ENCODE measurements at places on chromosomes 1 and 21.

DNA sequence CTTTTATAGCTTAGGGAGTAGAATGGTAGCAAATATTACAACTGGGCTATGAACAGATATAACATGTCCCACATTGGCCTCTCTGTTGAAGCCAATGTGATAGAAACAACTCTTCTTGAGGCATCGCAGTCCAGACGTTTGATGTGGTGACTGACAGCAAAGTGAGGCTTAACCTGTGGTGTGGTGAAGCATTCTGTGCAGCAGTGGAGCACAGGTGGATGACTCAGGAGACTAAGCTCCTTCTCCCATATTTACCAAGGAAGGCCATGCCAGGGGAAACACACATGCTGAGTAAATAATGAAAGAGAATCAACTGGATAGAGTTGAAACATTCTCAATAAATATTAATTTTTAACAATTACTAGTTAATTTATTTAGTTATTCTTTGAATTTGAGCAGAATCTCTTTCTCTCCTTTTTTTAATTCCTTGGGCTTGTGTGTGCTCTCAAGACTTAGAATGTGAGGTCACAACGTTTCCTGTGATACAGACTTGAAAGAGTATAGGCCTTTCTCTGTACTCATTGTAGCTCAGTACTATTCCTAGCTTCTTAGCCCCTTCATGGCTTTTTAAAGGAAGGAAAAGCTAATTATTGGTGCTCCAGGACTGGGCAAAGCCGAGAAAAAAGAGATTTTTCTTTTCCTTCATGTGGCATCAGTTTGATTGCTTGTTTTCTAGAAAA is 17.6 kb downstream of the CRB1 start:
- DNase-seq = no peak

DNA sequence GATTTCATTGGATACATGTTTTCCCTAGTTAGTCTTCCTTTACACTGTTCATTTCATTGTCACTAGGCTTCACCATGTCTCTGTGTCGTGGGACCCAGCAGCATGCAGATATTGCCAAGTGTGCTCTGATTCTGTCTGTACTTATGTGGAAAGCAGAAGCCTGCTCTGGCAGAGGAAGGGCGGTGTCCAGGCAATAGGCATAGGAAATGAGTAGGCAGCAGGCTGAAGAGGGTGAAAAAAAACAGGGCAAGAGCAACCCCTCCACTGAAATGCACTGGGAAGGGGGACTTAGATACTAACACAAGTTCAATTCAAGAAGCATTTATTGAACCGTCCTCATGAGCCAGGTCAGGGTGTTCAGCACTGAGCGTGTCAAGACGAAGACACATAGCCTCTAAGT is 85.2 kb upstream of the VAV3 start:
- peak; percentile 78 for DNase-seq

DNA sequence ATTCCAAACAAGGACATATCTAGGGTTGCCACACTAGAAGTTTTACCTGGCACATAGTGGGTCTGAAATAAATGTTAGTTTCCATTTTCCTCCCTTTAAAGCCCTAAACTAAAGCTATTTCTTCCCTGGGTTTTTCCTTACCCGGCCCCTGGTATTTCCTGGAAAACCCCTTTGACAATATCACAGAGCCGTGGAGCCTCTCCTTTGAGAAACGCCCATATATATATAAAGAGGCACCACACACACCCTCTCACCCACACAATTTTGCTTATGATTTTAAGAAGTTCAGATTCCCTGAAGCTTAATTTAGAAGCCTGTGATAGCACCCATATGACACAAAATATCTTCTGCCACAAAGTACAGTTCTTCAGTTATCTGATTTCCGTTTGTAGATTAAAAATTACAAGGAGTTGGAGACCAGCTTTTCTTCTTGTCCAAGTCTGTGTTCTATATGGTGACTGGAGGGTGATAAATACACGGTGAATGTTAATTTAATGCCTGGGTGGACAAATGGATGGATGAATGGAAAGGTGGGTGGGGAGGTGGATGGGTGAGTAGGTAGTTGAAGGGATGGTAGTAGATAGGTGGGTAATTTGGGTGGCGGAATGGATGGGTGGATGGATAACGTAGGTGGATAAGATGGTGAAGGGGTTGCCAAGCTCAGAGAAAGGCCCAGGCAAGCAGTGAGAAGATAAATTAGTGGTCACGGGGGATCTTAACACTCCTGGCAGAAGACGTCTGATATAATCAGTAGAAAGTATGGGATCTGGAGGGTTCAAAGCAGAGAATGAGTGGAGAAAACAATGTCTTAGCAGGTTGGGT is 154.4 kb upstream of the FGGY start:
- DNase-seq = no peak

GRCh38 chr21:34557261-34557660 is 45.3 kb upstream of the KCNE1 start:
- no peak for DNase-seq

DNA sequence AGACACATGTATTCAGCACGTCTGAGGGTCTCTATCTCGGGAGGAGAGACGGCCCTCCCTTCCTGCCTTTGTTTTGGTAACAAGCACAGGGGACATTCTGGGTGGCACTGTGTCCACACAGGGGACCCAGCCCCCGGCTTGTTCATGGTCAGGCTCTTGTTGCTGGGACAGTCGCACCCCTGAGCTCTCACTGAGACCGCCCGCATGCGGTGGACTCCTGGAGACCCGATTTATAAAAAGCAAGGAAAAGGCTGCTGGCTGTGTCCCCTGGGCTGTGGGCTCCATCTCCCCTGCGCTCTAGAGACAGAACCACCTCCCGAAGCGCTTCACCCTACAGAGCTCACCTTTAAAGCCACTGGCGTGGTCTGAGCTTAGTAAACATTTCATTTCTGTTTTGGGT is 103.4 kb downstream of the WDR4 start:
- no peak for DNase-seq

DNA sequence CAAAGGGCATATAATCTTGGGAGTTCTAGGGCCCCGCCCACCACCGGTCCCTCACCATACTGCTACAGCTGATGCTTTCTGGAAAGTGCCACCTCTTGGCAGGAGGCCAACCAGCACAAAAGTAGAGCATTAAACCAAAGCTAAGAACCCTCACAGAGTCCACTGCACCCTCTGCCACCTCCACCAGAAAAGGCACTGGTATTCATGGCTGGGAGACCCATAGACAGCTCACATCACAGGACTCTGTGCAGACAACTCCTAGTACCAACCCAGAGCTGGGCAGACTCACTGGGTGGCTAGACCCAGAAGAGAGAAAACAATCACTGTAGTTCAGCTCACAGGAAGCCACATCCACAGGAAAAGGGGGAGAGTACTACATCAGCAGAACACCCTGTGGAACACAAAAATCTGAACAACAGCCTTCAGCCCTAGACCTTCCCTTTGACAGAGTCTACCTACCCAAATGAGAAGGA is 10.8 kb downstream of the THEM4 start:
- no peak for DNase-seq

GRCh38 chr1:10675813-10676212 is 120.6 kb downstream of the CASZ1 start:
- no peak for DNase-seq

- DNase-seq = no peak
Measured at GRCh38 chr1:170590921-170591705, 59.1 kb downstream of the GORAB start.

GRCh38 chr1:38046884-38047602 is 450 bp upstream of the POU3F1 start:
- peak; percentile 36 for DNase-seq

GRCh38 chr1:201363467-201363866 is 14.0 kb downstream of the TNNT2 start:
- no peak for DNase-seq

DNA sequence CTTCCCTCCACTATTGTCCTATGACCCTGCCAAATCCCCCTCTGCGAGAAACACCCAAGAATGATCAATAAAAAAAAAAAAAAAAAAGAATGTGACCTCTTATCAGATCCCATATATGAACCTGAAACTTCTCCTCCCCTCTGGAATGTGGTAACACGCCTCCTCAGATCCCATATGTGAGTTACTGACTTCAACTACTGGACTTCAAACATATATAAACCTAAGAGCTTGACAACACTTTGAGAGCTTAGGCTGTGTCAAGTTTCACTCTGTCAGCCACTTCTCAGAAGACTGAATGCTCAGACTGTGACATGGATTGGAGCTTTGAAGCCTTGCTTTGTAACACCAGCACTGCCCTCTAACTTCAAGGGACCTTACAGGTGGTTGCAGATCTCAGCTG is 148.4 kb downstream of the COP1 start:
- no peak for DNase-seq

DNA sequence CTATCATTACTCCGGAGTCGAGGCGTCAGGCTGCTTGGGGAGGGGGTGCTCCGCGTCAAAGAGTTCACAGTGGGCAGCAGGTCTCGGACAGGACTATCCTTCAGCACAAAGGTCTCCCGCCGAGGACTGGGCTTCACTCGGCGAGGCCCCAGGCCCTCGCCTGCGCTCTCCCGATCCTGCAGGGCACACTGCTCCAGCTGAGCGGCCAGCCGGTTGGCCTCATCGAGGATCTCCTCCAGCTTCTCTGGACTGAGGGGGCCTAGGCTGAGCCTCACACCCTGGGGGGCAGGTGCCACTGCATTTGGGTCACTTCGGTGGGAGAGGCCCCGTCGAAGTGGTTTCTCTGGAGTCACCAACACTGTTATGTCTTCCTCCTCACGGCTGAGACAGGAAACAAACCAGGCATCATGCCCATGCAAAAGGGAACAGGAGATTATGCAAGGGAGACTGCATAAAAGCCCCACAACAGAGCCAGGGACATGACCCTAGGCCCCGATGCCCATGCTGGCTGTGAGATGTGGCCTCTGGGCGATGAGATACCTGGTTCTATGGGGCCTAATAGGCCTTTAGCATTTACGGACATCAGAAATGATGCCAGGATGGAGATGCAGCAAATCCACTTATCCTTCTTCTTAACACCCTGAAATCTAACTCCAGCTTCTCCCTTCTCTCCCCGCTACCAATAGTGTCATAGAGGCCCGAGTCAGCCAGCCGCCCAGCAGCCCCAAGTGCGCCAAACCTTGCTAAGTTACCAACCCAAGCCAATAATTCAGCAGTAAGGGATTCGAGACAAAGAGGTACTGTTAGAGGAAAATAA is 1.1 kb downstream of the PSRC1 start:
- no peak for DNase-seq

DNA sequence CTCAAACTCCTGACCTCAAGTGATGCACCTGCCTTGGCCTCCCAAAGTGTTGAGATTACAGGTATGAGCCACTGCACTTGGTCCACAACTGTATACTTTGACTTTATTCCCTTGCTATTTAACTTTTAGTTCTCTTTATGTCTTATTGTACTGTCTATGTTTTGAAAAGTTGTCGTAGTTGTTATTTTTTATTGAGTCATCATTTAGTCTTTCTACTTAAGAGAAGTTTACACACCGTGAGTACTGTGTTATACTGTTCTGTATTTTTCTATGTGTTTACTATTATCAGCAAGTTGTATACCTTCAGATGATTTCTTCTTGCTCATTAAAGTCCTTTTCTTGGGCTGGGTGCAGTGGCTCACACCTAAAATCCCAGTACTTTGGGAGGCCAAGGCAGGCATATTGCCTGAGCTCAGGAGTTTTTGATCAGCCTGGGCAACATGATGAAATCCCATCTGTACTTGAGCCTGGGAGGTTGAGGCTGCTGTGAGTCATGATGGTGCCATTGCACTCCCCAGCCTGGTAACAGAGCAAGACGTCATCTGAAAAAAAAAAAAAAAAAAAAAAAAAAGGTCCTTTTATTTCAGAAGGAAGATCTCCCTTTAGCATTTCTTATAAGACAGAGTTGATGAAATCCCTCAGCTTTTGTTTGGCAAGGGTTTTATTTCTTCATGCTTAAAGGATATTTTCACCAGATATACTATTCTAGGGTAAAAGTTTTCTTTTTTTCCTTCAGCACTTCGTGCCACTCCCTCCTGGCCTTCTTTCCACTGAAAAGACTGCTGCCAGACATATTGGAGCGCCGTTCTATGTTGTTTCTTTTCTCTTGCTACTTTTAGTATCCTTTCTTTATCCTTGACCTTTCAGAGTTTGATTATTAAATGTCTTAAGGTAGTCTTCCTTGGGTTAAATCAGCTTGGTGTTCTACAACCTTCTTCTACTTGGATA is 47.6 kb downstream of the TNFSF18 start:
- no peak for DNase-seq

DNA sequence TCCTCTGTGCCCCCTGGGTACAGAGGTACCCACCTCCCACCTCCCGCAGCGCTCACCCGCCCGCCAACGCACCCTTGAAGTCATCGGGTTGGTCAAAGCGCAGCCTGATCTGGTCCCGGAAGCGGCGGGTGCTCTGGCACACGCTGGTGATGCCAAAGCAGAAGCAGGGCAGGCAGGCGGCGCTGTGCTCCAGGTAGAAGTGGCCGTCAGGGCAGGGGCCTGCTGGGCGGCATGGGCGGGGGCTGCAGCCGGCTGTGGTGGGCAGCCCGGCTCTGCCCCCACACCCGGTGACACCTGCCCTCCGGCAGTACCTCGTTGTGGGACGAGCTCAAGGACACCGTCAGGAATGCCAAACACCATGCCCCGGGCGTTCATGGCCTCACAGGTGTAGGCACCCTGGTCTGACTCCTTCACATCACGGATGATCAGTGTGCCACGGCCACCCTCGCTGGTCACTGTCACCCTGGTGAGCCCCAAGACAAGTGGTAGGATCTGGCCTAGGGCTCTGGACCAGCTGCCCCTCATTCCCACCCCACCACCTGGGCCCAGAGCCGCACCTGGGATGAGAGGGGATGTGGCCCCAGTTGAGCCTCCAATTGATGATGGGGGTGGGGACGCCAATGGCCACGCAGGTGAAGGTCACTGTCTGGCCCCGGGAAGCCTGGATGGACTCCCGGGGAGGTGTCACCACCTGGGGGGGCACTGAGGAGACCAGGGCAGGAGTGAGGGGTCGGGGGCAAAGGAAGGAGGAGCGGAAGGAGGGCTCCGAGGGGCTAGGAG is 52.5 kb downstream of the HSPG2 start:
- DNase-seq = no peak

DNA sequence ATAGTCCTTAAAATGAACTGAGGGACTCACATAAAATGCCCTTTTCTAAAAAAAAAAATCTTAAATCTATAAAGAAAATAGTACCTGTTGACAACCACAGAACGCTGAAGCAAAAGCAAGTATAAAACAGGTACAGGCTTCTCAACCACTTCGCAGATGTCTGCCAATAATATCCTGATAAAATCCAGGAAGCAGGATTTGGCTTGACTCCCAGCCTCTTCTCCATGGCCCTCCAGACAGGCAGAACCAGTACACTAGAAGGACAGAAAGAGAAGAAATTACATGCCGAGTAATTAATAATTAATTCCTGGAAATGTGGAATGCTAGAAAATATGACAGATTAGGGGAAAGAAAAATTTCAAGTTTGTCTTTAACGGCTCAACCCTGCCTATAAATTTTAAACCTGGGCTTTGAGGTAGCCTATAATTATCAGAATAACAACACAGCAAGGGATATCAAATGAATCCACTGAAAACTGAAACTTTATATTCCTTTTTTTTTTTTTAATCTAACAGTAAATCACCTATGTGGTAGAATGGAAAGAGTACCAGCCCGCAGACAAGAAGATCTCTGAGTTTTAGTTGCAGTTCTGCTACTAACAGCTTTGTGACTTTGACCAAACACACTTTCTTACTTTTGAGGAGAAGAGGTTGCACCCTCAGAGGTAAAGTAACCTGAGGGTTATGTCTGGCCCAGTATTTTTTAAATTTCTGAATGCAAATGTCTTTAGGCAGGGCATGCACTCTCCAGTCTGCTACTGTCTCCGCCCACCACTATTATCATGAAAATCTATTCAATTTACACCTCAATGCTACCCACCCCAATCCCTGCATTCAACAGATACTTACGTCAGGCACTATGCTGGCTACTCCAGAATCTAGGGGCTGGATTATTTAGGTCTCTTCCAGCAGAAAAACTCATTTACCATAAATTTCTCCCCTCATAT is 2.7 kb downstream of the KIAA0319L start:
- no peak for DNase-seq

GRCh38 chr1:185439727-185440415 is 122.8 kb upstream of the IVNS1ABP start:
- peak; percentile 33 for DNase-seq
